ENCODE measurements at places on chromosomes 4 and X.

- DNase-seq, result no peak
Measured at GRCh38 chr4:60249784-60250183, 950.3 kb upstream of the ADGRL3 start.

- no peak for DNase-seq
Measured at GRCh38 chr4:17097362-17097761, 198.9 kb upstream of the LDB2 start.

DNA sequence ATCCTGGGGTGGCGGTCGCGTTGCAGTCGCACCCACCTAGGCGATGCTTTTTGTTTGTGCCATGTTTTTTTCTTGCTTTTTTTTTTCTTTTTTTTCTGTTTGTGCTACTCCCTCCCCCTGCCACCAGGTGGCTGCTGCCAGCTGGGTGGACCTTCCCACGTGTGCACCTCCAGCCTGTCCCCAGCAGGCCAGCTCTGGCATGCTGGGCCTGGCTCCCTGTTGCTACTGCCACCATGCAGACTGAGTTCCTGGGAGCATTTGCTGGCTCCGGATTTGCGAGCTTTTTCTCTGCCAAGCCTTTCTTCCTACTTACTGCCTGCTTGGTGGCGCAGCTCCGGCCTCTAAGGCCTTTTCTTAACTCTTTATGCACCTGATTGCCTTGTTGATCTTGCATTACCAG is 161.2 kb upstream of the WDFY3 start:
- DNase-seq, result no peak

- DNase-seq, result no peak
Measured at GRCh38 chr4:1684506-1685234, 557 bp upstream of the FAM53A start.

DNA sequence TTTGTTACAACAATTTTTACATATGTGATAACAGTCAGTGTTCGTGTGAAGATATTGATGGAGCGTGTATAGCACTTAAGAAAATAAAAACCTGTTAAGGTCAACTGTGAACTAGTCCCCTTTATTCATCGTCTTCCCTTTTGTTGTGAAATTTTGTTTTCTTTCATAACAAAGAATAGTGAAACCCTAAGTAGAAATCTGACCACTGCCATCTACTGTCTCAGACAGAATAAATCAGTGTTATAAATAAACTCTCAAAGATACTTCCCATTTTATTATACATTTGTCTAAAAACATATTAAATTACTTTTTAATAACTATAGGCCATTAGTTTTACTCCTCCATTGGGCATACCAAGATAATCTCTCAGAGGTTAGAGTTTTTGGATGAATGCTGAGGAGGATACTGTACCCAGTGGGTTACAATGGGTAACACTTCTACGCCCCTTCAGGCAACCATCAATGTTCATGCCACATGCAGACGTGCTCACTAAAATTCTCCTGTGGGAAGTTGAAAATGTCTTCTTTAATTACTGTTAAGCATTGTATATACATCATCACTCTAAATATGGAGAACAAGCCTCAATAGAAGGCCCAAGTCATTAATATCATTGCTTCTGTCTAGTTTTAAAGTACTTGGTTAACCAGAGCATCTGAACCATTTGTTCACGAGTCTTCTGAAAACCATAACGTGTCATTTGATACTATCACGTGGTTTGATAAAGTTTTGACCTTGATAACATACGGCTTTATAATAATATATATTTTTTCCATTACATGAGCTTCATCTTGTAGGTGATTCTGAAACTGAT is 171.2 kb downstream of the TMA16 start:
- no peak for DNase-seq

GRCh38 chr4:169724260-169724659 is 33.5 kb downstream of the HPF1 start:
- no peak for DNase-seq

DNA sequence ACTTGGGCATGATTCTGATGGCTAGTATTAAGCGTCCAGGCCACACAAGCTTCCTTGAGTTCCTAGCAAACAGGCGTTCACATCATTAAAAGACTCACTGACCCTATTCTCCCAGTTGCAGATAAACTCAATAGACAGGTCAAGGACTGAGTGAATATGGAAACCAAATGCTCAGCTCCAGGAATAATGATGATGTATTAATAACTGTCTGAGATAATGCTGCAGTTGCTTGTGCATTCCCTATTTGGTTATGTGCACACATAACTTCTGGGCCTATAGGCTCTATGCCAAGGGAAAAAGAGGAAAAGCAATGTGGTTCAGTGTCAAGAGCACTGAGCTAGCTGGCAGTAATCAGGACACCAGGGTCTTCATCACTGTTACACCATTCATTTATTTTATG is 3.5 kb downstream of the RAB9B start:
- no peak for DNase-seq

DNA sequence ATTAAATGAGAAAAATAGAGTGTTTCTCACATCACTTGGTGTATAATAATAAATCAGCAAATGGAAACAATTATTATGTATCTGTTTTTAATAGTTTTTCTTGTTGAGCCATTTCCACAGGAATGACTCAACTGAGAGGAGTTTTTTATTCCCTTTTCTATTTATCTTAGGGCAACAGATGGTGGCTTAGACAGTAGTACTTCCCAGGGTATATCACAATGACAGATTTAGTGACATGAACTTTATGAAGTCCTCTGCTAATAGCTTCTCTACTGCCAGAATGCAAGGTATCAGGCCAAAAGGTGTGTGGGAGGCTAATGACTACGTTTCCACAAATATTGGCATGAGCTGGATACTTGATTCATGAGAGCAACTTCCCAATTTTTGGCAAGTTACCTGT is 126.7 kb downstream of the HTR2C start:
- DNase-seq, result no peak

DNA sequence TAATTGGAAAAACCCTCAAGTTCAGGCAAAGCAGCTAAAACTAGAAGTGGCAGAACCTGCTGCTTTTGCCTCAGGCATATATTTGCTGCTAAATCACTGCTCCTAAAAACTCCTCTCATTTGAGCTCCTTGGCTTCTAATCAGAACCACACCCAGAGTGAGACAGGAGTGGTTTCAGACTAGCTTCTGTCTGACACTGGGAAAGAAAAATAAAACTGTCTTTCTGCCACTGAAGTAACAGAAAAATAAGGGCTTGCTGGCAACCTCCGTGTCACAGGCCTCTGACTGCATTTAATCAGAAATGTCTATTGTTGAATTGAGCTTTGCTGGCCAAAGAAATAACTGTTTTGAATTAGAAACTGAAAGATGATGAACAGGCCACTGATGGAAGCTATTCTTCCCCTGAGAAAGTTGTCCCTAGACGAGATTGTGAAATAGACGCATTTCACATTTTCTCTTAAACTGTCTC is 52.1 kb upstream of the RAP2C start:
- no peak for DNase-seq

- DNase-seq, result peak; percentile 77
Measured at GRCh38 chrX:136214551-136214950, 36.6 kb downstream of the MAP7D3 start.

DNA sequence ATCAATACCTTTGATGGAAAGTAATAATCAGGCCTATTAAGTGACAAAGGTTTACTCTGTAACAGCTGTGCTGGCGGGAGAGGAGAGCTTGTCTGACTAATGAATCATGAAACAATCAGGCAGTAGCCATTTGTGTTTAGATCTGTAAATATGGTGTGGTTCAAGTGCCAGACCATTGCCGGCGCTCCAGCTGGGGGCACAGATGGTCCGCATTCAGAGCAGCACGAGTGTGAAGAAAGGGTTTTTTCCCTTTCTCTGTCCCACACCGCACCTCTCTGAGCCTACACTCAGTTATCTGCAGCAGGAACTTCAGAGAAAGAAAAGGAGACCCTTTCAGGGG is 111.3 kb upstream of the PAQR3 start:
- no peak for DNase-seq

DNA sequence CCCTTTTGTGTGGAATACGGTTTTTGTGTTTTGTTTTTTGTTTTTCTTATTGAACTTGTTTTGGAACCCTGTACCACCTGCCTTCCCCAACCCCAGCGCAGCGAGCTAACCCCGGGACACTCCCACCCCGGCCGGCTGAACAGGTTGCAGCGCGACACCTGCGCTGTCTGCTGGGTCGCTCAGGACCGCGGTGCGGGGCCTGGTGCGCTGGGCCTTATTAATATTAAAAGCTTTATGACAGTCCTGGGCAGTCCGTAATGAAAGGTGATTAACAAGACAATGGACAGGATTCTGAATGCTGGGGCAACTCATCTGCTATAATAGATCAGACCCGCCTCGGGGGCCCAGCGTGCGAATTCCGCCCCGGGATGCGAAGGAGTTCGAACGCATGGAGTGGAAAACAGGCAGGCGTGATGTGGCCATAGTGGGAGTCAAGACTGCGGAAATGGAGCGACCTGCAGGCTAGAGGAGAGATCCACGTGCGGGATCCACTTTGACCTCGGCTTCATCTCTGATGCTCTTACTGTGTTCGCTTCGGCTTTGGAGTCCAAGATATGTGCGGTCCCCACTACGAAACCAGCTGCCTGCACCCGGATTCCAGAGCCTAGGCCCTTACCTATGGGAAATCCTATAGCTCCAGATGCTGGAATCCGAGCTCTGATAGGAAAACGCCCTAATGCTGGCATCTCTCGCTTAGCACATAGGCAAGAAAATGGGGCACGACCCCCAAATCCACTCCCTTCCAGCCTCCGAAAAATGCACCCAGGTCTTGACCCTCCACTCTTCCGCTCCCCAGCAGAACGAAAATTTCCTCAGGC is 69.0 kb upstream of the TMEM33 start:
- DNase-seq, result no peak

DNA sequence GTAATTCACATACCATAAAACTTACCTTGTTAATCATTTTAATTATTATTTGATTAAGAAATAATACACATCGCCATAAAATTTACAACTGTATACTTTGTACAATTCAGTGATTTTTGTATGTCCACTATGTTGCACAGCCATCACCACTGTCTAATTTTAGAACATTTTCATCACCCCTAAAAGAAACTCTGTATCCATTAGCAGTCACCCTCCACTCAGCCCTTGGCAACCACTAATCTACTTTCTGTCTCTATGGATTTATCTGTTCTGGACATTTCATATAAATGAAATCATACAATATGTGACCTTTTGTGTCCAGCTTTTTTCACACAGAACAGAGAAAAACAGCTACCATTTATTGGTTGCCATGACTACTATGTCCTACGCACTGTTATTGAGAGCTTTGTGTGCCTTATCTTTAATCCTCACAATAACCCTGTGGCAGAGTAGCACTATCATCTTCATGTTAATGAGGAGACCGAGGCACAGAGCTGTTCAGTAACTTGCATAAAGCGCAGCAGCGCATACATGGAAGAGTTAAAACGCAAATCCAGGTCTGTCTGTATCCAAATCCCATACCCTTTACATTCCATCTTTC is 64.6 kb upstream of the PAGE1 start:
- DNase-seq, result no peak

DNA sequence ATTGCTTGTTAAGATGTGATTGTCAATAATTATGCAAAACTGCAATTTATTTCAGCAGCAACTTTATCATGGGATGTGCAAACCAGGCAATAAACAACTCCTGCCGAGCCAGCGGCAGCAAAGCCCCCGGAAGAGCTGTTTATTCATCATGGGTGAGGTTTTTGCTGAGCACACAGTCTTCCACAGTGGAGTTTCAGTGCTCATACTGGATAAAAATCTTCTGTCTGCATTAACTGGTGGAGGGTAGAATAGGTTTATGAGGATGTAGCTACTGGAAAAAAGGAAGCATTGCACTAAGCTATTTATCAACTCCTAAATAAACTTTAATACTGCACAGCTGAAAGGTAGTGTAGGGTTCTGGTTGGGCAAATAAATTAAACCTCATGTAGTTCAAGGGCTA is 557.4 kb upstream of the FTHL17 start:
- no peak for DNase-seq

GRCh38 chr4:2281575-2282343 is 19.9 kb upstream of the MXD4 start:
- no peak for DNase-seq

GRCh38 chrX:72349190-72349589 is 43.5 kb upstream of the CITED1 start:
- DNase-seq, result no peak

GRCh38 chrX:56499372-56499771 is 64.1 kb upstream of the UBQLN2 start:
- no peak for DNase-seq

- DNase-seq, result no peak
Measured at GRCh38 chr4:70954032-70954431, 39.4 kb upstream of the DCK start.

- no peak for DNase-seq
Measured at GRCh38 chrX:118495958-118496762, 545 bp downstream of the DOCK11 start.

GRCh38 chrX:85505801-85506200 is 126.3 kb upstream of the POF1B start:
- DNase-seq, result no peak

DNA sequence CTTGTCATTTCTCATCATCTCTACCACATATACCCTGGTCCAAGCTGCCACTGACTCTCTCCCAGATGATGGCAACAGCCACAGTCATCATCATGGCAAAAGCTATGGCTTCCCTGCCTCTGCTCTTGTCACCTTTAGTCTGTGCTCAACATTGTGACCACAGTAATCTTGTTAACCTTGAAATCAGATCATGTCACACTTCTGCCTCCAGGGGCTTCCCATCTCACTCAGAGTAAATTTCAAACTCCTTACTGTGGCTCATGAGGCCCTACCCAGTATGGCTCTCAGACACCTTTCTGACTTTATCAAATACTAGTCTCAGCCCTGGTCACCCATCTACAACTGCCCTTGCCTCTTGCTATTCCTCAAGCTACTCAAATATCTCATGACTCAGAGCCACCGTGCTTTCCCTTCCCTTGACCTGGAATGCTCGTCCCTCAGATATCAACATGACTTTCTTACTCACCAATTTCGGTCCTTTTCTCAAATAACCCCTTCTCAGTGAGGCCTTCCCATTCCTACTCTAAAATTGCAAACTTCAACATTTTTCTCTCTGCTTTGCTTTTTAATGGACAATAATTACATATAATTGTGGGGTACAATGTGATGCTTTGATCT is 41.1 kb upstream of the STIM2 start:
- no peak for DNase-seq

GRCh38 chr4:20813700-20814099 is 113.4 kb downstream of the PACRGL start:
- no peak for DNase-seq

DNA sequence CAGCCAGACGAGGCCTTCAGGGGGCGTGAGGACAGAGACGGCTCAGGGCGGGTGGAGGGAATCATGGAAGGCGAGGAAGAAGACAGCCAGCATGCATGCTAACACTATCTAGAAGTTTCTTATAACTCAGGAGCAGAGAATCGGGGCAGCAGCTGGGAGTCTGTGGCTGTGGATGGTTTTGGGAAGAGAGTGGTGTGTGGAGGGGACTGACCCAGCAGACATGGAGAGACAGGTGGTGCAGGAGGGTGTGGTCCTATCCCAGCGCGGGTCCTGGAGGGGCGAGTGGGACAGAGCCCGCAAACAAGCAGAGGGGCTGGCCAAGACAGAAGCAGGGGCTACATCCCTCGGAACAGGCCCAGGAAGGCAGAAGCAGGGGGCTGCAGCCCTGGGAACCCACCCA is 192.1 kb downstream of the AFAP1 start:
- DNase-seq, result no peak

GRCh38 chr4:139972305-139972704 is 181.7 kb downstream of the MAML3 start:
- no peak for DNase-seq

GRCh38 chrX:1449036-1449822 is 3.5 kb downstream of the ASMTL start:
- DNase-seq, result no peak
